Stimulated activated CD4-positive, alpha-beta T cell treated with anti-CD3 and anti-CD28 coated beads, Interleukin-2, amount 100 ng/mL, for 24 hours (primary cell): ENCODE measurements at places on chromosomes 2 and 18.
A peak's percentile ranks its signal among the peaks of the same experiment; 100 is the strongest.

DNA sequence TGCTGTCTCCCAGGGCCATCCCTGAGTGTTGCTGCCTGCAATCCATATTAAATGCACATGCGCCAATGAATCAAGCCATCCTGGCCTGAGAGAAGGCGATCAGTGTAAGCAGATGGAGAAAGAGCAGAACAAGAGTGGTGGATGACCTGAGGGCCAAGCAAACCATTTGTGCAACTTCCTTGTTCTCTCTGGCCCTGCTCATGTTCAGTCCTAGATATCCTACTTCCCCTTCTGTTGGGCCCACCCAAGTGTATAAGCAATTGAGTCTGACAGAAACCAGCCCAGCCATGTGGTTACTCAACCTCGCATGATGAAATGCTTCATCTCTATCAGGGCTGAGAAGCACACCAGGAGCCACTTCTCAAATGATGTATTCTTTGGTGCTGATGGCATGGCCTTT, 383.1 kb upstream of the ID2 start:
- DNase-seq: no peak

DNA sequence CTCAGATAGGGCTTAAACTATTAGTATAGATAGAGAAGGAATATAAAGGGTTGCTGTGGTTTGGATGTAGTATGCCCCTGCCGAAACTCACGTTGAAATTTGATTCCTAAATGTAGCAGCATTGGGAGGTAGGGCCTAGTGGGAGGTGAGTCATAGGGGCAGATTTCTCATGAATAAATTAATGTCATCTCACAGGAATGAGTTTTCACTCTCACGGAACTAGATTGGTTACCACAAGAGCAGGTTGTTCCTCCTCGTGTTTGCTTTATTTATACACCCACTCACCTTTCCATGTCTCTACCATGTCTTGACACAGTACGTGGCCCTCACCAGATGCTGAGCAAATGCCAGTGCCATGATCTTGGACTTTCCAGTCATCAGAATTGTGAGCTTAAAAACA, 218.2 kb downstream of the RBM43 start:
- DNase-seq: no peak

- no peak for DNase-seq
These were observed 115.5 kb downstream of the KCTD1 start for GRCh38 chr18:26432651-26433424.

DNA sequence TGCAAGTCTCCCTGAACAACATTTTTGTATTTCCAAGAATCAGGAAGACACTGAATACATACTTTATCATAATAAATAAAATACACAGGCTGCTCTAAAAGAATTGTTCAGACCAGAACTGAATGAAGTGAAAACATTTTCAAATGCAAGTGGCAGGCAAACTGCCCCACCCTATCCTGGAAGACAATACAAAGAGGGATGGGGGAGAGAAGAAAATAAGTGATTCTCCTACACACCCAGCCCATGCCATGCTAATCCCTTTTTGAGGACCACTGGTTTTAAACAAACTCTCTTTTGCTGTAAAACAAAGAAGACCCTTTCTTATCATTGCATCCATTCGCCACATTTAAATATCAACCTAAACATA, 95.6 kb downstream of the PID1 start:
- DNase-seq: no peak

- no peak for DNase-seq
These were observed 8.2 kb upstream of the RNU2-63P start for GRCh38 chr2:88024509-88024908.

DNA sequence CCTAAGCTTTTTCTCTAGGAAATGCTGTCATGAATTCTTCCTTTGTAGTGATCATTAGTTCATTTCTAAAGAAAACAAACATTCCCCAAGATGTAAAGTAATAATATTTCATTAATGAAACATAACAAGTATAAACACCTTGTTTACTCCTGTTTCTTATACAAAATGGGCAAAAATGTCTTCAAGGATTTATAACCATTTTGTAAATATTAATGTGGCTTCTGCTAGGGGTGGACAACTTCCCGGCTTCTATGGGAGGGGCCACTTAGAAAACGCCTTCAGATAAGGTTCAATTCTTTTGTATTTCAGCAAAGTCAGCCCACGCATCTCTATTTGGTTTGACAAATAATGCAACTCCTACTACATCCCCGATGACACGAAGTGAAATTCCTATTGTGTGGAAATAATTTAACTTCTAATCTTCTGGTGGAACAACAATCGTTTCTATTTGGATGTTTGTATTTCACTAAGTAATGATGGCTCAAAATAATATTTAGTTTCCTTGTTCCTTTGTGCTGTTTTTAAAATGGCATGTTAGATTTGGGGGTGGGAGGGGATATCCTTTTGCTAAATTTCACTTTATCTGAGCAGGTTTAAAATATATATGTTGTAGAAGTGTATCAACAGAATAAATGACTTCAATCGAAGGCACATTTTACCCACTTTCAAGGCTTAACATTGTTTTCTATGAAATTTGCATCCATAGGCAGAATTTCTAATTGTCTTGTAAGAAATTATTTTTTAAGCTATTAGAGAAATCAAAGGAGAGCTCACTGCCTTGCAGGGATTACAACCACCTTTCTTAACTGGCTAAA, 14.7 kb upstream of the HOXD1 start:
- no peak for DNase-seq

DNA sequence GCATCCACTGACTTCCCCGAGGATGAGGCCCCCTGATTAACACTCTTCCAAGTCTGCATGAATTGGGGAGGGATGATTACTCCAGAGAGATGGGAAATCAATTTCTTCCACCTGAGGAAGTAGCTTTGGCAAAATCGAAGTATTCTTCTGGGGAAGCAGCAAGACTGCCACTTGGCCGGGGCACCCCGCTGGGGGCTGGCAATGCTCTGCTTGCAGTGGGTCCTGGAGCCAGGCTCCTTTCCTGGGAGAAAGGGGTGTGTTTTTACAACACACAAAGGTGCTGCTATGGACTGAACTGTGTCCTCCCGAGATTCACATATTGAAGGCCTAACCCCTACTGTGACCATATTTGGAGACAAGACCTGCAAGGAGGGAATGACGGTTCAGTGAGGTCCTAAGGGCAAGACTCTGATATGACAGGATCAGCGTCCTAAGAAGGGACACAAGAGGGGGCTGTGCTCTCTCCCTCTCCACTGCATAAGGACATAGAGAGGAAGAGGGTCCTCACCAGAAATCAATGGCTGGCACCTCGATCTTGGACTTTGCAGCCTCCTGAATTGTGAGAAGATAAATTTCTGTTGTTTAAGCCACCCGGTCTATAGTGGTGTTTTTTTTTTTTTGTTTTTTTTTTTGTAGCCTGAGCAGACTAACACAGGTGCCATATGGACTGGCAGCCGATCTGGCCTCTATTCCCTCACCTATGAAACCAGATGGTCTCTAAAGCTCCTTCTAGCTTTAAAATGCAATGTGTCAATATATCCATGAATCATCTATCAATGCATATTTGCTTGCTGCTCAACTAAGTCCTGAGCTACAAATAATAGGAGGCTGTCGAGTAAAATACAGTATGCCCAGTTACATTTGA, 3.6 kb upstream of the SMARCAL1 start:
- no peak for DNase-seq

- DNase-seq: no peak
These were observed 33.9 kb downstream of the SOWAHC start for GRCh38 chr2:109648041-109648527.

DNA sequence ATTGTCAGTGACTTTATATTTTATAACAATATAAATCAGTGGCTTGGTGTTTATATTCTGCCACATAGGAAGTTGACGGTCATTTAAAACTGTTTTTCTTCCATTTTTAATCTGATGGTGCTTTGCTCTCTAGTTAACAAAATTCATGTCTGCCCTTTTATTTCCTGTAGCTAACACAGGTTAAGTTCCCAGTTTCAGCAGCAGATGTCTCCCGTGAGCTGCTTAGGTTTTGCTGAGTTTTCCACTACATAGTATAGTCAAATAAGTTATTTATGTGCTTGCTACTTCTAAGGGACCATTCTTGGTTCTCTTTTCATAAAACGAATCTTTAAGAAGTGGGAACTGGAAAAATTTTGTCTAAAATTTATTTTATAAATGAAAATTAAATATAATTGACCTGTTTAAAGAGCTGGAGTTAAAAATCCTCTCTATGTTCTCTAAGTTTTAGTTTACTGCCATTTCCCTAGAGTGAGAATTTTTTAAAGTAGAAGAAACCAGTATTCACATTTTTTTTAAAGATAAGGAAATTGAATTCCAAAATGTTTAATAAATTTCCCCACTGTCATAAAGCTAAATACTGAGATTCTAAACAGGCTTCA, 20.6 kb downstream of the HTR2B start:
- DNase-seq: peak; percentile 63

GRCh38 chr18:49071778-49072177, 121.0 kb upstream of the SMAD7 start:
- DNase-seq: no peak

DNA sequence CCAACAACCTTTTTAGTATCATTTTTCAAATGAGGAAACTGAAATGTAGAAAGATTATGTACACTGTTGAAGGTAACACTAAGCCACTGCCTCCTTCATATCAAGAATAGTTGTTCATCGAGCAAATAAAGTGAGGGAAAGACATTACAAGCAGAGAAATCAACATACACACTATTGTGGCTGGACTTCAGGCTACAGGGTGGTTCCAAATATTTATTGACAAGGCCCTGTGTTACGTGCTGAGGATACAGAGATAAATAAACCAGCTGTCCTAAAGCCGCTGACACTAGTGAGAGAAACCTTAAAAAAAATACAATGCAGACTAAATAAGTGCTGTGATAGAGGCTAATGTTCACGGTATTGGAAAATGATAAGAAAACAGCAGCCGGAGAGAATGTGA, 1.9 kb upstream of the LNPK start:
- no peak for DNase-seq

DNA sequence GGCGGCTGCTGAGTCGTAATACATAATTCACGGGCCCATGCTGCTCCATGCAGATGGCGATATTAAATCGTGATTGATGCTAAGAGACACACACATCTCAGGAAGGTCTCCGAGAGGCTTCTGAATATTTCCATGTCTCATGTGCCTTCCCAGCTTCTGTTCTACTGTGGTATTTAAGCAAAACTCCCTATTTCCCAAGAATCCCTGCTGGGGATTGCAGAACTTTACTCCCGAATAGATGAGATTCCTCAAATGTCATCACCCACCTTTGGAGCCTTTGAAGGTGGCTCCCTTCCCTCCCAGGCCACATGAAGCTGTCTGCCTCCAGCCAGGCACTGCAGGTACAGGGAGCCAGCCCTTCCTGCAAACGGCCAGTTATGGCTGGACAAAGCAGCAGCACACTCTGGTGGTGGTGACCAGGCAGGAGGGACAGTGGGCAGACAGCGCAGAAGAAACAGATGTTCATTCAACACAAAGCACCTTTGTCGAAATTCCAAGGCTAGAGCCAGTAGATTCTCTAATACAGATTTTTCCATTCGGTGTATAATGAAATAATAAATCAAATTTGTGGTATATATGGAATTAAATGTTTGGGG, 14.1 kb downstream of the NRP2 start:
- no peak for DNase-seq

GRCh38 chr2:170371231-170371998, 193.5 kb downstream of the MYO3B start:
- DNase-seq: no peak

GRCh38 chr2:231634951-231635875, 42.5 kb downstream of the TEX44 start:
- no peak for DNase-seq

DNA sequence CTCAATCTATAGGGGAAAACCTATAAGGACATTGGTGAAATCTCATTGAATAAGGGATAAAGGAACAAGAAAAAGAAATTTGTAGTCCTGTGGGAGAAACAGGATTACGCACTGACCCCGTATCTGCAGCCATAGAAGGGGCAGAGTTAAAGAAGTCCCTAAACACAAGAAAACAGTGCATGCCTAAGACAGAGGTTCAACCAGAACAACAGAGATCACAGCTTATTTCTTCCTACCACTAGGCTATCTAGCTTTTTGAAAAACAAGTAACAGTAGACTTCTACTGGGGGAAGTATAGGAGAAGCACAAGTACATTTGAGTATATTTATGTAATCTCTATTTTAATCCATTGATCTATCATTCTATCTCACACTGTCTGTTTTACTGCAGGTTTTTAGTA, 485.2 kb upstream of the REG3G start:
- DNase-seq: no peak

DNA sequence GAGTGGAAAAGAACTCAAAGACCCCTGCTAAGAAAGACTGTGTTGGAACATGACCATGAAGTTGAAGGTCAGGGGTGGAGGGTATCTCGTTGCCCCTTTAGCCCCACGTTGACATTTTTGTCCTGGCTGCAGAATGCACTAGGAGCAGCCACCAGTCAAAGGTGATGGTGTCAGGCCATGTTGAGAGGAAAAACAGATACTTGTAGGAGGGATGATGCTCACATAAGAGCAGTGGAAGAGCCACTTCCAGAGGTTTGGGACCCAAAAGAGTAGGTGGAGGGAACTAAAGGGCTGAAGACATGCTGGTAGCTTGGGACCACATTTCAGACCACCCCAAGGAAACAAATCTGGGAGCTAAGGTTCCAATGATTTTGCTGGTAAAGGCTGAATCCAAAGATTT, 159.0 kb downstream of the MYO3B start:
- no peak for DNase-seq

GRCh38 chr2:15733867-15734673, 142.4 kb downstream of the DDX1 start:
- DNase-seq: no peak

DNA sequence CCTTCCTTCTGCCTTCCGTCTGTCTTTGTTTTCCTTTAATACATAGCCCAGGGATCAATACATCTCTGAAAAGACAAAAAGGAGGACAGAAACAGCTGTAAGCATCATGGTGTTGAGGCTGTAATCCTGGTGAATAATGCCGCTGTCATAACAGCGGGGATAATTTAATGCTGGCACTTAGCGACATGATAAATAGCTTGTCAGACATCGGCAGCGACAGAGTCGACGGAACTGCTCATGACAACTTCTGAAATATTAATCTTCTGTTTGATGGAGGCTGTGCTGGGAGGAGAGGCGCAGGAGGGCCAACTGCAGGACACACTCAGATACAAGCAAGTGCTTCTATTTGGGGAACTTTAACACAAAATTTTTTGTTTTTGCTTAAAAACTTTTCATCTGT, 602.2 kb downstream of the GALR1 start:
- DNase-seq: no peak

GRCh38 chr18:34207344-34207851, 17.3 kb downstream of the NOL4 start:
- DNase-seq: no peak
